ENCODE measurements at places on chromosomes 11 and 22. TPM values are rescaled to one million over a fixed set of nuclear protein-coding genes. Genes with fewer than 3 reads are reported as not detected.

The NXPE2 gene
- total RNA-seq = not detected

The OR51B2 gene
- total RNA-seq = not detected

The CBL gene
- 7.3 TPM for total RNA-seq

The GUCY1A2 gene
- total RNA-seq = 5.9 TPM

The P2RX3 gene
- total RNA-seq = 1.5 TPM

The MUC5AC gene
- not detected for total RNA-seq

The LIF gene
- total RNA-seq = 2.2 TPM

The ASCL2 gene
- total RNA-seq = not detected

The SLC25A18 gene
- total RNA-seq = 1.5 TPM

DNA sequence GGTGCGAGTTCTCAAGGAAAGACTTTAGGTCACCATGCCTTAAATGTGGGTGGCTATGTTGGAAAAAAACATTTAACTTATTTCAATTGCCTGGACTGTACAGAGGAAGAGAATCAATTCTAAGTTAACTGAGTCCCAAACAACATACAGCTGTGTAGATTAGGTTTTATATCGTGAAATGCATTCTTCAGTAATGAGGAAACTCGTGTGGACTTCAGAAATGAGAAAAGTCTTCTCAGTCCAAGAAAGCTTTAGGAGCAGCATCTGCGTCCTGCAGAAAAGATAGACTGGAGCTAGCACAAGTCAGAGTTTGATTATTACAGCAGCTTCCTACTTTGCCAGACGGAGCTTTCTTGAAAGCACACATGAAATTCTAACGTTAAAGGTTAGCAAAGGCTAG is 673.0 kb downstream of the OPCML start:
- DNase-seq = no peak

- no peak for DNase-seq
Observed at GRCh38 chr11:120338107-120338933, 2.1 kb downstream of the ARHGEF12 start.

DNA sequence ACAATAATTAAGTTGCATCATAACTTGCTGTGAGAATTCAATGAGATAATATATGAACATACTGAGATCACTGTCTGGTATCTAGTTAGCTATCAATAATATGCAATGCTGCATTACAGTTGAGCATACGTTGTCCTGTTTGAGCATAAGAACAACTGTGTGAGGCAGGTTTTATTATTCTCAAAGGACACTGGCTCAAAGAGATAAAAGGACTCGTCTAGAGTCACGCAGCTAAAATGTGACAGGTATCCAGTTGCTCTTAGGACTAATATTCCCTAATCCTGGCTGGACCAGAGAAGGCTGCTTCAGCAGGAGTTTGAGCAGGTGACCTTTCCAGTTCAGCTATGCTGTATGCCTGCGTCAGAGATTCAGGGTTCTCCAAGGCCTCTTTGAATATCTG is 92.5 kb downstream of the PLEKHA7 start:
- DNase-seq = no peak

- no peak for DNase-seq
Observed at GRCh38 chr11:80280737-80281136, 839.9 kb upstream of the TENM4 start.

- DNase-seq = no peak
Observed at GRCh38 chr22:20499769-20500168, 4.2 kb upstream of the KLHL22 start.

DNA sequence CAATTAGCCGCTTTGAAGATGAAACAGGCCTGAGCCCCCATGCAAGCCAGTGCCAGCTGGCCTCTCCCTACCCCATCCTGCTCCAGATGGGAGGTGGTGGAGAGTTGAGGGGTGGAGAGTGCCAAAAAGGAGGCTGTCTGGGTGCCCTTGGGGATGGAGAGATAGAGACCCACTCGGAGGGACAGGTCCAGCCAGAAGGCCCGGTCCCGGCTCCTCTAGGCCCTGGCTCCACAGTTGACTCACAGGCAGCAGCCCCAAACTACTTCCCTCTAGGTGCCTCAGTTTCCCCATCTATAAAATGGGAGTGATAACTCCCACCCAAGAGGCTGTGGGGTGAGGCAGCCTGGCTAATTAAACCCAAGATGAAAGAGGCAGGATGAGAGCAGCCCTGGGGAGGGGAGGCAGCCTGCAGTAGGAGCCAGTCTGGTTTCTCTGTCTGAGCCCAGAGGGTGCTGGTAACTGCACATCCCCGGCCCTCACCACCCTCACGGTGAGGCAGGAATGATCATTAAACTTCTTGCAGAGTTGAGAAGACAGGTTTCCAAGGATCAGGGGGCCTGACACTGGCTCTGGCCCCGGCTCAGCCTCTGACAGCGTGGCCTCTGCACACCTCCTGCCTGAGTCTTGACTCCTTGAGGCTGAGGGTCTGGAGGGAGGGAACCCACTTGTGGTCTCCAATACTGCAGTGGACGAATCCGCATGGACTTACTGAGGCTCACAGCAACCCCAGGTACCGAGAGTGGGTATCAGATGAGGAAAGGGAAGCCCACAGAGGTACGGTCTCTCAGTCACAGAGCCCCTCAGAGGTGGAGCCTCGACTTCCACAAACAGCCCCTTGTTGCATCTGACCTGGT is 1.4 kb upstream of the AP5B1 start:
- no peak for DNase-seq

DNA sequence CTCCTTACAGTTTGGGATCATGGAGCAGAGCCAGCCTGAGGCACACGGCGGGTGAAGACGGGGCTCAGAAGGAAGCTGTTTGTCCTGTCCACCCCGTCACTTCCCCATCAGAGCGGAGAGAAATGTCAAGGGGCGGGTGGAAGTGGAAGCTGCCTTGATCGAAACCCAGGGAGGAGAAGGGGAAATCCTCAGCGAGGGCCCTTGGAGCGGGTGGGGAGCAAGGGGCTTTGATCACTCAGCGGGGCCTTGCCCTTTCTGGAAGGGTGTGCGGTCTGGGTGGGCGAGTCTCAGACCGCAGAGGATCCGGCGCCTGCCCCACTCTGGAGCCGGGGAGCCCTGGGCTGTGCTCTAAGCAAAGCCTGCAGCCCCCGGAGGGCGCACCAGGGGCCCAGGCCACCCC is 320.4 kb downstream of the NTM start:
- no peak for DNase-seq

- DNase-seq = no peak
Observed at GRCh38 chr11:128304666-128305485, 282.5 kb downstream of the ETS1 start.

- DNase-seq = no peak
Observed at GRCh38 chr22:47296405-47297260, 534.2 kb downstream of the TBC1D22A start.

- peak; percentile 8 for DNase-seq
Observed at GRCh38 chr11:1227551-1228100, 4.8 kb downstream of the MUC5B start.

- no peak for DNase-seq
Observed at GRCh38 chr11:19027829-19028595, 32.5 kb downstream of the MRGPRX2 start.

GRCh38 chr22:47209040-47209514 is 446.6 kb downstream of the TBC1D22A start:
- no peak for DNase-seq

DNA sequence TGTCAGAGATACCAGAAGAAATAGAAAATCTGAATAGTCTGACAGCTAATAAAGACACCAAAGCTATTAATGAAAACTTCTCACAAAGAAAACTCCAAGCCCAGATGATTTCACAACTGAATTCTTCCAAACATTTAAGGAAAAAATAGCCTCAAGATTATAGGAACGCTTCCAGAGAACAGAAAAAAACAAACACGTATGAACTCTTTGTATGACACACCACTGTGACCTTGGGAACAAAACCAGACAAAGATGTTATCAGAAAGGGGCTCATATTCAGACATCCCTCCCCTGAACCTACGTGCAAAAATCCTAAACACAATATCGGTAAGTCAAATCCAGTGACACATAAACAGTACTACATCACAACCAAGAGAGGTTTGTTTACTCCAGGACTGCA is 23.5 kb downstream of the CERK start:
- no peak for DNase-seq

DNA sequence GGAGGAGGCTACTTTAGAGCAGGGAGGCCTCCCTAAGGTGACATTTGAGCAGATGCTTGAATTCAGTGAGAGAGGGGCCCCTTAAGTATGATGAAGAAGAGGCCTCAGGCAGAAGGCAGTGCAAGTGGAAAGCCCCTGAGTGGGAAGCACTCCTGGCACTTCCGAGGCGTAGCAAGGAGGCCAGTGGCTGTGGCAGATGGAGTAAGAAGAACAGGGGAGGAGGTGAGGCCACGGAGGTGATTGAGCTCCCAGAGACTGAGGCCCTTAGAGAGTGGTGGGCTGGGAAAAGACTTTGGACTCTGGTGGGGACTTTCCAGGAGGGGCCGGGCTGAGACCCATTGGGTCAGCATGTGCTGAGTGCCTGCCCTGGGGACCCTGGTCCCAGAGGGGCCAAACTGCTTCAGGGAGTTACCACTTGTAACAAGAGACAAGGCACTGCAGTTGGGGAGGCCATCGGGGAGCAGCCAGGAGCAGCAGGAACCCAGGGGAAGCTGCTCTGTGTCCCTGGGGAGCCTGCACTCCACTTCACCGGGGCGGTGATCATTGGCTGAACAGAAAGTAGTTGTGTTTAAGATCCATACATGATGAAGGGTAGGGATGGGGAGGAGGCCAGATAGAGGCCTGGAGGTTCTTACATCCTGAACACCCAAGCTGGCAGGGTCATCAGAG is 2.5 kb upstream of the CENPM start:
- no peak for DNase-seq

GRCh38 chr22:49129736-49130135 is 697.9 kb downstream of the BRD1 start:
- DNase-seq = no peak

GRCh38 chr22:37499789-37500540 is 13.8 kb upstream of the MFNG start:
- DNase-seq = no peak

GRCh38 chr11:70703141-70704064 is 305.1 kb downstream of the CTTN start:
- DNase-seq = no peak

DNA sequence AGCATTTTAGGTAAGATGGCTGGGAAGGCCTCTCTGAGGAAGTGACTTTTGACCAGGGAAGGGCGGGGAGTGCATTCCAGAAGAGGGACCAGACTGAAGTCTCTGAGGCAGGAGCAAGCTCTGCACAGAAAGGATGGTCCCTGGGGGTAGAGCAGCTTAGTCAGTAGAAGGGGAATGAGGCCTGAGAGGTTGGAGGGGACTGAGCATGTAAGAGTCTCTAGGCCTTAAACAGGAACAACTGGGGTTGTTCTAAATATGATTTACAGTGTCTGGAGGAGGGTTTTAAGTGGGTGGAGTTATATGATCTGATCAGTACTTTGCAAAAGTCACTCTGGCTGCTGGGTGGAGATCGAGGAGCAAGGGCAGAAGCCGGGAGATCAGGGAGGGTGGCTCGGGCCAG is 31.7 kb upstream of the TEF start:
- DNase-seq = no peak

- no peak for DNase-seq
Observed at GRCh38 chr11:69637198-69637940, 3.6 kb upstream of the CCND1 start.

GRCh38 chr11:123577081-123577598 is 77.3 kb downstream of the SCN3B start:
- peak; percentile 60 for DNase-seq

- DNase-seq = no peak
Observed at GRCh38 chr11:72309074-72309598, 65.2 kb upstream of the PHOX2A start.

DNA sequence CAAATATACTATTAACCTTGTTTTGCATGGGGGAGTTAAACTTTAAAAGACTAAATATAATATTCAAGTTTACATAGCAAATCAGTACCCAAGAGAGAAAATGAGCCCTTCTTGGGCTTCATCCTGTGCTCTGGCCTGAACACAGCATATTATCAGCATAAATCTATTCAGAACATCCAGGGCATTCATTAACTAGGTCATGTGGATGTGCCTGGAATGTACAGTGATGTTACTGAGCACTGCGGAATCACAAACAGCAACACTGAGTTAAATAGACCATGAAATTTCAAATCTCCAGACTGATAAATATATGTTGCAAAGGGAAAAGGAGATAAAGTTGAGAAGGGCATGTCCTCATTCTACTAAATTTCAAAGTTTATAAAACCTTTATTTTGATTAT is 426.4 kb downstream of the AASDHPPT start:
- DNase-seq = no peak

Measured in heart right ventricle (tissue), 16 donors.